Stimulated activated CD4-positive, alpha-beta T cell treated with anti-CD3 and anti-CD28 coated beads, Interleukin-1b, Interleukin-23, amount 100 ng/mL, for 1 hour (primary cell): ENCODE measurements at places on chromosomes 1 and 21.

- DNase-seq, result no peak
Measured at GRCh38 chr1:235401251-235401650, 34.0 kb downstream of the TBCE start.

GRCh38 chr1:174960362-174960761 is 39.4 kb upstream of the CACYBP start:
- DNase-seq, result no peak

- no peak for DNase-seq
Measured at GRCh38 chr1:217039926-217040325, 316.7 kb upstream of the ESRRG start.

DNA sequence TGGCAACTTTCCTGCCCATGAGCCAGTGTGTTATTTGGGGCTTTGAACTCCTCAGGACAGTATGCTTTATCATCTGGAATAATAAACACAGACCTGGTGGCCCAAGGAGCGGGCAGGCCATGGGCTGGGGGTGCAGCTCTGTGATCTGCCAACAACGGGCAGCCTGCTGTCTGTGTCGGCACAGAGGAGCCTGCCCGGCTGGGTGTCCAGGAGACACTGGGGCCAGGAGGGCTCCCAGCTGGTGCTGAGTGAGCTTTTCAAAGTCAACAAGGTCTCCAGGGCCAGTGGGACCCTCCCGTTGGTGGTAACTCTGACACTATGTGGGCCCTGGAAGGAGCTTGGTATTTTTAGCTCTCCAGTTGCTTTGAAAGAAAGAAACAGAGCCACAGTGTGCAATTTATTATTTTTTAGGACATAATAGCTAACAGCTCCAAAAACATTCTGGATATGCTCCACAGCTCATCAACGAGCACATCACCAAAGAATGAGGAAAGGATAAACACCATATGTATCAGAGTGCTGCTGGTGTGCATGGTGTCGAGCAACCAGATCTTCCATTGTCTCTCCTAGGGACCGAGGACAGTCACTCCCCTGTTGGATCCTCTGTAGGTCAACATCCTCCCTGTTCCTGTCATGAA is 488.7 kb upstream of the USP24 start:
- DNase-seq, result no peak

DNA sequence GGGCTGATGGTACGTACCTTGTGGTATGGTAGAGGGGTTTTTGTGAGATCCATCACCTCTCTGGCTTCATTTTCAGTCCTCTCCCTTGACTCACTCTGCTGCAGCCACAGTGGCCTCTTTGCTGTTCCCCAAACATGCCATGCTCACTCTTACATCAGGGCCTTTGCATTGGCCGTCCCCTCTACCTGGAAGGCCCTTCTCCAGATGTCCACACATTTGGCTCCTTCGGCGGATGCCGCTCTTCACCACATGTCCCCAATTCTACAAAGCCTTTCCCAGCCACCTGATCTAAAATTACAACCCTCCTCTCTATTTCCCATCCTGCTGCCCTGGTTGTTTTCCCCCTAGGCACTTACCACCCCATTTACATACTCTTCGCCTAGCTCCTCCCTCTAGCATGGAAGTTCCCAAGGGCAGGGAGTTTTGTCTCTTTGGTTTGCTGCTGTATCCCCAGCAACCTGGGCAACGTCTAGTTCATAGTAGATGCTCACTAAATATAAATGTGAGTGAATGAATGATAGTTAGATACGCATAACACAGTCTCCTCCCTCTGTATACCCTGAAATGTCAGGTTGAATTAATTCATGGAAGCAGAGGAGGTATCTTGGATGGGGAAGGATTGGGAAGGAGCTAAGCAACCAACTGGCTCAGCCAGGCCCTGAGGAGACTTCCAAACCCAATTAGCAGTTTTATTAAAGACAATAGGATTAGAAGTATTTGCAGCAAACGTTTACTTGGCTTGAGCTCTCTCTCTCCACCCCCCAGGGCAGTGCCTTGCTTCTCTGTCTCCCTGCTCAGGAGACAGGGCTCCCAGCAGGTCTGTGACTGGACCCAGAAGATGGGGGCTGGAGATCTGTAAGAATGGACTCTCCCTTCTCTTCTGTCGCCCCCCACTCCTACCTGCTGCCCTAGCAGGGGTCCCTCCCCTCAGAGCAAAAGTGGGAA is 264.2 kb downstream of the GRIK3 start:
- no peak for DNase-seq

- DNase-seq, result no peak
Measured at GRCh38 chr1:117586747-117587498, 18.9 kb upstream of the TENT5C start.

DNA sequence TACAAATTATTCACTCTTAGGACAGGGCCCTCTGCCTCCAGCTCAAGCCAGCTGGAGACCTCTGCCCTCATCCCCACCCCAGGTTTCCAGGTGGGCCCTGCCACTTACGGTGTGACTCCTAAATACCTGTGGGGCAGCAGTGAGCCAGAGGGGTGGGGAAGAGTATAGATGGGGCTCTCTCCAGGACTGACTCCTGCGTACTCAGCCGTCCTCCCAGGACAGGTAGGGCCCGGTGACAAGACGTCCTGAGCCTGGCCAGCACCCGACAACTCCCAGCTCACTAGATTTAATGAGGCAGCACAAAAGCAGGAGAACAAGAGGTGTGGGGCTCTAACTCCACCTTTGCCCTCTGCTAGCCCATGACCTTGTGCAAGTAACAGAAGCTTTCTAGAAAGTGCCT is 16.8 kb downstream of the GNG12 start:
- no peak for DNase-seq

DNA sequence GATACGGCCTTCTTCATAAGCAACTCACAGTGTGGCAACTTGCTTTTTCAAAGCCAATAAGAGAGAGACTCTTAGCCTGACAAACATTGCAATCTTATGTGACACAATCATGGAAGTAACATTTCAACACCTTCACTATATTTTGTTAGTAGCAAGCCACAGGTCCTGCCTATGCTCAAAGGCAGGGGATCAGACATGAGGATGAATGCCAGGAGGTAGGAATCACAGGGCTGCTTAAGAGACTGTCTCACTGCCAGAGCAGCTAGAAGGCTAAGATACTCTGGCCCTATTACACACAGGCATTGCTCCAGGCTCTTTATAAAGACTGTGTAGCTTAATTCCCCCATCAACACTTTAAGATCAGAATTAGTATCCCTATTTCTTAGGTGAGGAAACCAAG is 236.2 kb upstream of the KAZN start:
- no peak for DNase-seq

GRCh38 chr1:227434808-227435444 is 116.6 kb upstream of the CDC42BPA start:
- DNase-seq, result no peak

- DNase-seq, result no peak
Measured at GRCh38 chr1:22241250-22241649, 98.4 kb upstream of the WNT4 start.

GRCh38 chr1:151858030-151858746 is 4.7 kb upstream of the THEM5 start:
- no peak for DNase-seq

GRCh38 chr1:103788377-103788776 is 38.7 kb downstream of the AMY1C start:
- DNase-seq, result no peak

DNA sequence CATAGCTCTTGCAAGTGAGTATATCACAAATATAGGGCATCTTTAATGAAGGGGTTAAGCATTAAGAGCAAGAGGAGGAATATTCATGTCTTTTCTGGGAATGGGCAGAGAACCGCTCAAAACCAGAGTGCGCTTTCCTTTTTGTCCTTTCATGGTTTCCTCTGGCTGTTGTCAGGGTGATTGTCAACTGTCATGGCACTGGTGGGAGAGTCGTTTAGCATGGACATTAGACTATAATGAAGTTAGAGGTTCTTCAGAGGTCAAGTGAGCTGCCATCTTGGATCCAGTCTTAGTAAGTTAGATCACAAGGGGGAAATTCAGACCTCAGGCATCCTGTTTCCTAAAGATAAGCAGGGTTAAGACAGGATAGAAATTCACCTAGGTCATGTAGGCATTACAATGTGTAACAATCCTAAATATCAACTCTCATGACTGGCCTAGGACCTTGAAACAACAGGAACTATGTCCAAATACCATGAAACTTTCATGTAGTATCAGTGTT is 12.1 kb upstream of the COA6 start:
- no peak for DNase-seq

GRCh38 chr1:47205918-47206317 is 16.1 kb upstream of the PDZK1IP1 start:
- no peak for DNase-seq

- DNase-seq, result no peak
Measured at GRCh38 chr1:70293186-70293843, 61.2 kb downstream of the ANKRD13C start.

- DNase-seq, result no peak
Measured at GRCh38 chr1:240122639-240123613, 31.2 kb downstream of the FMN2 start.

DNA sequence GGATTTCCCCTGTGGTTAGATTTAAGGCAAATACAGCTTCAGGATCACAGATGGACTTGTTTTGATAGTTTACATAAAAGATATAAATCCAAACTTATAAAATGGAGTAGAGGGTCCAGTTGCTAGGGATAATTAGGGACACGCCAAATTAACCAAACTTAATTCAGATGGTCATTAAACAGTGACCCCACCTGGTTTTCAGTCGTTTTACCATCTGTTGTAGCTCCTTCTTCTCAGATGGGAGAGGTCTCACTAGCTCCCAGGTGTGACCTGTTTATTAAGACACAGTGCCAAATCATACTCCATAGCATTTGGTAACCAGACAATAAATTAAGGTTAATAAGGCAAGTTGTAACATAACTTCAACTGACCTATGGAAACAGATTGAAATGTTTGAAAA is 8.1 kb upstream of the GADD45A start:
- DNase-seq, result no peak

DNA sequence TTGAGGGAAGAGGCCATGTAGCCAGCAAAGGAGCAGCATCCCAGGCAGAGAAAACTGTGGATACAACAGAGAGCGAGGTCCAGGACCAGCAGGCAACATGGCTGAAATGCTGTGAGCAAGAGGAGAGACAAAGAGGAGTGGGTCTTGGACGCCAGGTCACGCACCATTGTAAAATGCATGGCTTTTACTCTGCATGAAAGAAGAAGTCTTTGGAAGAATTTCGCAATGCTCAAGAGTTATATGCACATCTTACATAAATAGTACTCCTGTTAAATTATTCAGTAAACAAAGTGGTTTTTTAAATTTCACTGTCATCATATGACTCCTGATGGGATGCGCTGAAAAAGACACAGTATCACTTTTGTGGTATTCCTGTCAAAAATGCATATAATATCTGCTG is 3.5 kb downstream of the CD244 start:
- no peak for DNase-seq

GRCh38 chr1:230867101-230867902 is 1.0 kb downstream of the C1orf198 start:
- no peak for DNase-seq

DNA sequence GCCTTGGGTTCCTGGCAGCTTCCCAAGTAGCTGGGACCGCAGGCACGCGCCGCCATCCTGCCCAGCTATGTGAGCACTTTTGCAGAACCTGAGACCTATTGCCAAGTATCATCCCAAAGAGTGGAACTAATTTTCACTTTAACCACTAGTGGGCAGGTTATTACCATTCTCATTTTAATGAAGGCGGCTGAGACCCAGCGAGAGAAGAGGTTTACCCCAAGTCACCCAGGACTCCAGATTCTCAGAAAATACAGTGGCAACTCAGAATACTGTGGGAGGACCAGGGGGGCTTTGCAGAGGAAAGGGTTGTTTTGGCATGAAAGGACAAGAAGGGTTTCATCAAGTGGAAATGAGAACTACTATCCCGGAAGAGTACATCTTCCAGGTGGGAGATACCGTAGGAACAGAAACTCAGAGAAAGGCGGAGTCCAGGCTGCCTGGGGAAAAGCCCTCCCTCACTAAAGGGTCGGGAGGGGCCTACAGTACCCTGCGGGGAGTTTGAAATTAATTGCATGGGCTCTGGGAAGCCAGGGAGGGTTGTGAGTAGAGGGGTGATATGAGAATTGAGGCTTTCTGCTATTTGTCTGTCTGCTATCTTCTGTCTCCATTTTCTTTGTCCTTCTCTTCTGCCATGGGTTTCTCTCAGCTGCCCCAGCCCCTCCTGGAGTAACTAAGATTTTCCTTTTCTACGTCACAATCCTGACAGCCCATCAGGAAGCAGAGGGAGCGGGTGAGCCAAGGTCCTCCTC is 7.2 kb upstream of the SEMA4A start:
- no peak for DNase-seq

- no peak for DNase-seq
Measured at GRCh38 chr1:178126261-178126660, 32.4 kb downstream of the RASAL2 start.

- no peak for DNase-seq
Measured at GRCh38 chr21:38095220-38095619, 161.6 kb upstream of the KCNJ15 start.

DNA sequence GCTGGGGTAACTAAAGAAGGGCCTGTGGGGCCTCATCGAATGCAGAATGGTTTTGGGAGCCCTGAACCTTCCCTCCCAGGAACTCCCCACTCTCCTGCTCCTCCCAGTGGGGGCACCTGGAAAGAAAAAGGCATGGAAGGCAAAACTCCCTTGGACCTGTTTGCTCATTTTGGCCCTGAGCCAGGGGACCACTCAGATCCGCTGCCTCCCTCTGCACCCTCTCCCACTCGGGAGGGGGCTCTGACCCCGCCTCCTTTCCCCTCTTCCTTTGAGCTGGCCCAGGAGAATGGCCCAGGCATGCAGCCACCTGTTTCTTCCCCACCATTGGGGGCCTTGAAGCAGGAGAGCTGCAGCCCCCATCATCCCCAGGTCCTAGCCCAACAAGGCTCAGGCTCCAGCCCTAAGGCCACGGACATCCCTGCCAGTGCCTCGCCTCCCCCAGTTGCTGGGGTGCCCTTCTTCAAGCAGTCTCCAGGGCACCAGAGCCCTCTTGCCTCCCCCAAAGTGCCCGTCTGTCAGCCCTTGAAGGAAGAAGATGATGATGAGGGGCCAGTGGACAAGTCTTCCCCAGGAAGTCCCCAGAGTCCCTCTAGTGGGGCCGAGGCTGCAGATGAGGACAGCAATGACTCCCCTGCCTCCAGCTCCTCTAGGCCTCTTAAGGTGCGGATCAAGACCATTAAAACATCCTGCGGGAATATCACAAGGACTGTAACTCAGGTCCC is 4.7 kb downstream of the ZNF687 start:
- no peak for DNase-seq
